ENCODE measurements at places on chromosomes 1 and 21. TPM values are rescaled to one million over a fixed set of nuclear protein-coding genes. Genes with fewer than 3 reads are reported as not detected.

TSPAN1 gene
- total RNA-seq = not detected

SMIM1 gene
- 5.0 TPM for total RNA-seq

SPRR2B gene
- not detected for total RNA-seq

KRTAP10-1 gene
- total RNA-seq = not detected

IRF2BP2 gene
- 67.0 TPM for total RNA-seq

ADGRL4 gene
- total RNA-seq = 0.07 TPM

LCE1A gene
- not detected for total RNA-seq

NECAP2 gene
- total RNA-seq = 80.0 TPM

TFF1 gene
- 1.3 TPM for total RNA-seq

HSD17B7 gene
- 27.3 TPM for total RNA-seq

HSD11B1 gene
- total RNA-seq = not detected

WNT9A gene
- 3.2 TPM for total RNA-seq

C4BPB gene
- not detected for total RNA-seq

LUZP1 gene
- total RNA-seq = 30.9 TPM

FTCD gene
- not detected for total RNA-seq

HYI gene
- 42.5 TPM for total RNA-seq

TFF2 gene
- not detected for total RNA-seq

KANK4 gene
- total RNA-seq = 0.33 TPM

TCHH gene
- not detected for total RNA-seq

MARK1 gene
- total RNA-seq = 16.3 TPM

KRTAP6-1 gene
- total RNA-seq = not detected

RNF2 gene
- 41.3 TPM for total RNA-seq

All from H7 (cell line).